Endothelial cell of umbilical vein (primary cell): ENCODE measurements at places on chromosomes 13 and 19.

- peak; percentile 59 for DNase-seq
Measured at GRCh38 chr13:46492946-46493345, 60.0 kb upstream of the LRCH1 start.

- no peak for DNase-seq
Measured at GRCh38 chr13:59607780-59608233, 555.9 kb downstream of the DIAPH3 start.

DNA sequence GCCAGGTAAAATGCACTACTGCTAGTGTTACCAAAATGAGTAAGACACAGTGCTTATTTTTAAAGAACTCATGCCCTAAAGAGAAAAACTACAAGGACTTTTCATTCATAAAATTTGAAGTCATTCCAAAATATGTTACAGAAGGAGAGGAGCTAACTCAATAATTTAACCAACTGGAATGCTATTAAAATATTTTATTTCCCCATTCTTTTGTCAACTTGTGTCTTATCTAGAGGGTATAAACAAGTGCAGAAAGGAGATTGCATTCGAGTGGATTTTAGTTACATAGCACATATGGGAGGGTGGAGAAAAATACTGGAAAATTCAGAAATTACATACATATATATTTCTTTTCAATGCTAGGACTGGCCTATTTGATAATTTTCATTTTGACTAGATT, 131.0 kb upstream of the IRS2 start:
- no peak for DNase-seq

GRCh38 chr13:45681113-45681512, 21.0 kb upstream of the CBY2 start:
- DNase-seq, result no peak

DNA sequence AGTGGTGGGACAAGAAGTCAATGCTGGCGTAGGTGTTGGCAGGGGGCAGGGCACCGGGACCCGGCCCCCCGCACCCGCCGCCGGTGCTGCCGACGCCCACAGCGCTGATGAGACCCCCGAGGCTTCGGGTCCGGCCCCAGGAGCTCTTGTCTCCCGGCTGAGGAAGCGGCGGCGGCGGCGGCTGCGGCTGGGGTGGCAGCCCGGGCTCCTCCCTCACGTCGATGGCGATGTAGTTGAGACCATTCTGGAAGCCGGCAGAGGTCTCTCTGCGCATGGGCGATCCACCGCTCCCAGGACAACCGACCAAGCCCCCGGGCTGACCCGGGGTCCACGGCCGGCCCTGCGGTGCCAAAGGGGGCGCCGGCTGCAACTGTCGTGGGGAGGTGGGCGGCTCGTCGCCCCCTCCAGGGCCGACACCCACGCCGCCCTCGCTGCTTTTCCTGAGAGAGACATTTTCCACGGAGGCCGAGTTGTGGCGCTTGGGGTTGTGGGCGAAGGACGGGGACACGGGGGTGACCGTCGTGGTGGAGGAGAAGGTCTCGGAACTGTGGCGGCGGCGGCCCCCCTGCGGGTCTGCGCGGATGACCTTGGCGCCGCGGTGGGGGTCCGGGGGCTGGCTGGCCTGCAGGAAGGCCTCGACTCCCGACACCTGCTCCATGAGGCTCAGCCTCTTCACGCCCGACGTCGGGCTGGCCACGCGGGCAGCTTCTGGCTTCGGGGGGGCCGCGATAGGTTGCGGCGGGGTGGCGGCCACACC, 4.1 kb downstream of the IRS2 start:
- no peak for DNase-seq

DNA sequence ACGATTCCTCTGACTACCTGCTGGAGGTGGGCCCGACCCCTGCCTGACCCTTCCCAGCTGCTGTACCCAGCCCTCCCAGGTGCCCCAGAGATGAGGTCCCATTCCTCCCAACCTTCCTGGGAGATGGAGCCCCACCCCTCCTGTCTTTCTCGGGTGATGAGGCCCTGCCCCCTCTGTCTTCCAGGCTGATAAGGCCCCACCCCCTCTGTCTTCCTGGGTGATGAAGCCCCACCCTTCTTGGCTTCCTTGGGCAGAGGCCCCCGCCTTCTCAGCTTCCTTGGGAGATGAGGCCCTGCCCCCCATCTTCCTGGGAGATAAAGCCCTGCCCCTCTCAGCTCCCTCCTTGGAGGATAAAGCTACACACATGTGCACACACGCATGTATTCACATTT, 47.9 kb downstream of the CERS4 start:
- no peak for DNase-seq

GRCh38 chr19:4870025-4870700, 2.7 kb upstream of the PLIN3 start:
- peak; percentile 59 for DNase-seq

- peak; percentile 65 for DNase-seq
Measured at GRCh38 chr19:43446746-43447489, 18.5 kb downstream of the LYPD3 start.

DNA sequence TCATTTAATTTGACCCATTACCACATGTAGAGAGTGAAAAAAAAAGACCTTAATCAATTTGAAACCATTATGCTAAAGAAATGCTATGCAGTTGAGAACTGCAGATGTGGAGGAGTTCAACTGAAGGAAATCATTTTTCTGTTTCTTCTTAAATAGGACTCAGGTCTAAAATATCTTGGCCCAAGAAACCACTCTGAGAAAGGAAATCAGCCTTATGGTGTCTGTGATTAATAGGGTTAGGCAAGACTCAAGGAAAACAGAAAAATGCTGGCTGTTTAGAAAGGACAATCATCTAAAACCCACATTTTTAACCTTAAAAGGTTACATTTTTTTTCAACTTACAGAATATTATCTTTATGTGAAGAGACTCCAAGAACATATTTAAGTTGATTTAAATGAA, 1.9 kb upstream of the SLITRK1 start:
- DNase-seq, result no peak

DNA sequence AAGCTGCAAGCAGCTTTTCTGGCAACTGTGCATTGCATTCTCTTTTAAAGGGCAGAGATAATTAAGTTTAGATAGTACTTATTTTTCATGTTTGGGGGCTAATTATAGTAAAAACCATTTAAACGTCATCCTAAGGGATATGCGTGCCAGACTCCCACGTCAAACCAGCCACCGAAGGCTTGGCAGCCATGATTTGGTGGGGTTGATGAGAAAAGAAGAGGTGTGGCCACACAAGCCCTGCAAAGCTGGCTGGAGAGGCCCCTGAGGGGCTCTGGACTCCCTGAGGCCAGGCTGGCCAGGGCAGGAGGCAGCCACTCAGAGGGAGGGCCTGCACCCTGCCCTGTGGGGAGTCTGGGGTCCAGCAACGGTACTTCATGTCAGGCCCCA, 17.5 kb downstream of the PEPD start:
- no peak for DNase-seq

DNA sequence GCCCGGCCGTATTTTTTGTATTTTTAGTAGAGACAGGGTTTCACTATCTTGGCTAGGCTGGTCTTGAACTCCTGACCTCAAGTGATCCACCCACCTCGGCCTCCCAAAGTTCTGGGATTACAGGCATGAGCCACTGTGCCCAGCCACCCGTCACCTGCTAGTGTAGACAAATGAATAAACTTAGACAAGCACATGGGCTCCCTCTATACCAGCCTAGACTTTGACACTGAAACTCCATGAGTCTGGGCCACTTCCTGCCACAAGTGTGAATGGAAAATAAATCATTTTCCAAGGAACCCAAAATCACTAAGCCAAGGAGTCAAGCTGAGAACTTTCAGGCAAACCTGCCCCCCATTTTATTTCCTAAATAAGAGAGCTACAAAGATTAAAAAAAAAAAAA, 27.0 kb upstream of the TPT1 start:
- no peak for DNase-seq

DNA sequence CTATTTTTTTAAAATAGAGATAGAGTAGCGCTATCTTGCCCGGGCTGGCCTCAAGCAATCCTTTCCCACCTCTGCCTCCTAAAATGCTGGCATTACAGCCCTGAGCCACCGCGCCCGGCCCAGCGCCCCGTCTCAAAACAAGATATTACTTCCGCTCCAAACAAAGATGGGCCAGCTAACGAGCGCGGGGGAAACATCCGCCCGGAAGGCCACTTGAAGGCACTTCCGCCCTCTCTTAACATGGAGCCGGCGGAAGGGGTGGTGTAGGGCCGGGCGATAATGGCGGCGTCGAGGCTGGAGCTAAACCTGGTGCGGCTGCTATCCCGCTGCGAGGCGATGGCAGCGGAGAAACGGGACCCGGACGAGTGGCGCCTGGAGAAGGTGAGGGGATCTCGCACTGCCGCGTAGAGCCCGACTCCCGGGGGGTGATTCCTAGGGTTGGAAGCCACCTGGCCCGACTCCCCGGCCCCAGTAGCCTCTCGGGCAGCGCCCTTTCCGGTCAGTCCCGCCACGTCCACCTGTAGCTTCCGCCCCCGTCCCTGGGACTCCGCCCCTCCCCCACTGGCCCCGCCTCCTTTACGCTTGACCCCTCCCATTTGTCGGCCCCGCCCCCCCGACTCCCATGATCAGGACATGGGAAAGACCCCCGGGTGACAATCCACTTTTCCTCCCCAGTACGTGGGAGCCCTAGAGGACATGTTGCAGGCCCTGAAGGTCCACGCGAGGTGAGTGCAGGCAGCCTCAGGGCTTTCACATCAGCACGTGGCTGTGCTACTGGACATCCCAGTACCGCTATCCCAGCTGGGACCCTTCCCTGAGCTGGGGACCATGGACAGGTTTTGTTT, at the start of gene USE1:
TSS of gene USE1 (plus strand) at position 231 of the 845 bp plus-strand sequence. CDS start at position 280, 49 bp downstream.
- peak; percentile 78 for DNase-seq

GRCh38 chr19:10784257-10784656, 51.8 kb downstream of the TMED1 start:
- no peak for DNase-seq

DNA sequence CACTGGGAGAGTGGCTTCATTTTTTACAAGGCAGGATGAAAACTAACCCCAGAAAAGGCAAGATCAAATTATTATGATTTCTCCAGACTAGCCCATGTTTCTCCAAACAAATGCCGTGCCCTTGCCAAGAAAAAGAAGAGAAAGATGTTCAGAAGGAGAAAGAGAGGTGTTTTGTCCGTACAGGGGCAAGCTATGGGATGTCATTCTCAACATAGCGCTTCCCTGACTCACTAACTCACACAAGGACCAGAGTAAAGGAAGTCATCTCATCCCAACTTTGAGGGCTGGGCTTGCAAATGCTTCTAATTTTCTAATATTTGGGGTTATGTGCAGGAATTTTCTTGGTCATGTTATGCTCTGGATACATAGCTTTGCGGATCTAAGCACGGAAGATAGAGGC, 224.2 kb upstream of the MAB21L1 start:
- DNase-seq, result no peak

- DNase-seq, result peak; percentile 56
Measured at GRCh38 chr19:52941941-52942385, 18.7 kb upstream of the ZNF888 start.

- no peak for DNase-seq
Measured at GRCh38 chr19:19269952-19270694, 3.0 kb downstream of the TM6SF2 start.

DNA sequence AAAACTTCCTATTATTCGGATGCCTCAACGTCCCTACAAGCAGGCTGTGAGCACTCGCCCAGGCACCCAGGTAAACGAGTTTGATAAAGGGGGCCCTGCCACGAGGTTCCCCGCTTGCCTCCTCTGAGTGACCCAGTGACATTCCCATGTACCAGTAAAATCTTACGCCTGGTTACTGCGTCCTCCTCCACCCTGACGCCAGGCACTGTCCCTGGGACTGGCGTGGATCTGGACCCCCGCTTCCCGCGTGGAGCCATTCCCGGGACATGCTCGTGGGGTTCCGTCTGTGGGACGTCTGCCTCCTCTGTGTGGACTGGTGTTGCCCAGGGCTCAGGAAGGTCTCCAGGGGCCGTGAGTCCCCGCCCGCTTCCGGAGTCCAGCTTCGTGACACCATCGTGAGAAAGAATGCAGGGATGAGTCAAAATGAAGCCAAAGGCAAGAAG, 407 bp upstream of the ZNF550 start:
- no peak for DNase-seq

DNA sequence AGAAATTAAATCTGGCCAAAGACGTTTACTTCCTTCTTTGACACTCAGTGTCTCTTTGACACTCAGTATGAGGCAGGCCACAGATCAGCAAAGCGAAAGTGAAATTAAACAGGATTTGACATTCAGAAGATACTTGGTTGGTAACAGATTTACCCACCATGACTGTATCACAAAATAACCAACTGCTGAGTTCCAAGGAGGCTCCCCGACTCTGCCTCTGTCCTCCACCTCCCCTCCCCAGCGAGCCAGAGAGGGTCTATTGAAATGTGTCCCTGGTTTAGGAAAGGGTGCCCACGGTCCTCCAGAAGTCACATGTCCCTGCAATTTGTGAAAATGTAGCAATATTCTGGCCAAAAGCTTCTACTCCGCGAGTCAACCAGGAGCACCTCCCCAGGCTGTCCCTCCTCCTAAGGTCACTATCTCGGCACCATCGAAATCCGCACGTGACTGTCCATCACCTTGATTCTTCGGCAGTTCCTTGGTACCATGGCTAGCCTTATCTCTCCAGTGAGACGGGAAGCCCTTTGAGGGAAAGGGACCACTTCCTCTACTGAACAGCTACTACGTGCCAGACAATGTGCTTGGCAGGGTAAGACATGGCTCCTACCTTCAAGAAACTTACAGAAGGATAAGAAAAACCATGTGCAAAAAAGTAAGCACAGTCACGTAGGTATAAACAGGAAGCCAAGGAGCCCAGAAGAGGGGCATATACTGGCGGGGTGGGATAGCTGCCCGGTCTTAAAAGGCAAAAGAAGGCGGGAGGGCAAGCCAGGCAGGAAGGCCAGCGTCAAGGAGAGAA, 1.5 kb downstream of the N4BP2L1 start:
- DNase-seq, result no peak

DNA sequence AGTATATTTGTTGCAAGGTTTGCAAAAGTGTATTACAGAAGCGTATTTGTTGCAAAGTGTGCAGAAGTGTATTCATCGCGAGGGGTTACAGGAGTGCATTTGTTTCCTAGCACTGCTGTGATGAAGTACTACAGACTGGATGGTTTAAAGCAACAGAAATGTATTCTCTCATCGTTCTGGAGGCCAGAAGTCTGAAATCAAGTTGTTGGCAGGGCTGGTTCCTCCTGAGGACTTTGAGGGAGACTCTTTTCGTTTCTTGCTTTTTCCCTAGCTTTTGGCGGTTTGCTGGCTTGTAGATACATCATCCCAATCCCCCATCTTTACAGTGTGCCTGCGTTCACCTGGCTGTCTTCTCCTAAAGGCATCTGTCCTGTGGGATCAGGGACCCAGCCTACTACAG, 127.9 kb upstream of the USP29 start:
- DNase-seq, result no peak

- DNase-seq, result no peak
Measured at GRCh38 chr19:50244695-50245094, 41.3 kb downstream of the MYH14 start.

- peak; percentile 77 for DNase-seq
Measured at GRCh38 chr19:10501971-10502523, 1.1 kb downstream of the KEAP1 start.

- peak; percentile 46 for DNase-seq
Measured at GRCh38 chr19:16349551-16350152, 25.0 kb downstream of the KLF2 start.

GRCh38 chr19:39679056-39679790, 23.5 kb downstream of the LGALS16 start:
- no peak for DNase-seq

GRCh38 chr13:92963029-92963428, 263.6 kb upstream of the GPC6 start:
- no peak for DNase-seq
